ENCODE measurements at places on chromosomes 16 and 17.

- DNase-seq, result no peak
Measured at GRCh38 chr16:73845238-73846006, 451.2 kb upstream of the PSMD7 start.

DNA sequence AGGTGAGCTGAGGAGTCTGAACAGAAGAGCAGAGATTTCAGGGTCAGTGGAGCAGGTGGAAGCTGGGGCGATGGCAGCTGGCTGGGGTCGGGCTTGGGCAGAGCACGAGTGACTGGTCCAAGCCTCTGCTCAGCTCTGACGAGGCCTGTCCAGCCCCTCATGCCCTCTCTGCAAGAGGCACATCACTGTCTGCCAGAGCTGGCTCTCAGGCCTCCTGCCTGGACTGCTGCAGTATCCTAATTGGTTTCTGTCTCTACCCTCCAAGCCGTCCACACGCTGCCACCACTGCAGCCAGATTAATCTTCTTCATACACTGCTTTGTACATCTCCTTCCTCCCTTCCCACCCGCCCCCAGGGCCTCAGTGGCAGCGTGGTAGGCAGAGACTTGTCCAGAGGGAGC lies 25.4 kb downstream of the CACNA1G start:
- no peak for DNase-seq

GRCh38 chr16:48687421-48688038 lies 77.5 kb upstream of the N4BP1 start:
- no peak for DNase-seq

DNA sequence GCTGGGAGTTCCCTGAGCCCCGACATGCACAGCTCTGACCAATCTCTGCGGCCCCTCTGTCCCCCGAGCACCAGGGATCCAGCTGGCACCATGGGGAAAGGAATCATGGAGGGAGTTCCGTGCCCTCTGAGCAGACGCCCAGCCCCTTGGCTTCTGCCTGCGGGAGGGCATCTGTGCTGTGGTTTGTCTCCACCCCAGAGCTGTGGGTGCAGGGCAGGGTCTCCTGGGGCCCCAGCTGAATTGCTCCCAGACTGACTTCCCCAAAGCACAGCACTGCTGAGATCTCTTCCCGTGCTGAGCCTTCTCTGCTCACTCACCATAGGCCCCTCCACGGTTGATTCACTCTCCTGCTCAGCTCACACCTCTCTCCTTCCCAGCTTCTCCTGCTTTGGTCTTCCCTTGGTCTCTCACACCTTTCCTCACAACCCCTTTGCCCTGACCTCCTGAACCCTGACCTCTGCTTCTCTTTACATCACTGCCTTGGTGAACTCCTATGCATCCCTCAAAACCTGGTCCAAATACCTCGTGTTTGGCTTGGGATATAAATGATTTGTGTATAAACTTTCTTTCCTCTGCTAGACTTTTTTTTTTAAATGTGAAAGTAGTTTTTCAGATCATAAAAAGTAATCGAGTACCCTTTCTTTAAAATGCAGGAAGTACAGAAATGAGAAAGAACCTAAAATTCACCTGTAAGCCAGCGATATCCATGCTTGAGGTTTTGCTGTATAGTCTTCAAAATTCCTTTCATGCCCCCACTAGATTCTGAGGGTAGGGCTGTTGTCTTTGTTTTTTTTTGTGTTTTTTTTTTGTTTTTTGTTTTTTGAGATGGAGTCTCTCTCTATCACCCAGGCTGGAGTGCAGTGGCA lies 265.3 kb downstream of the SEC14L1 start:
- DNase-seq, result peak; percentile 34

DNA sequence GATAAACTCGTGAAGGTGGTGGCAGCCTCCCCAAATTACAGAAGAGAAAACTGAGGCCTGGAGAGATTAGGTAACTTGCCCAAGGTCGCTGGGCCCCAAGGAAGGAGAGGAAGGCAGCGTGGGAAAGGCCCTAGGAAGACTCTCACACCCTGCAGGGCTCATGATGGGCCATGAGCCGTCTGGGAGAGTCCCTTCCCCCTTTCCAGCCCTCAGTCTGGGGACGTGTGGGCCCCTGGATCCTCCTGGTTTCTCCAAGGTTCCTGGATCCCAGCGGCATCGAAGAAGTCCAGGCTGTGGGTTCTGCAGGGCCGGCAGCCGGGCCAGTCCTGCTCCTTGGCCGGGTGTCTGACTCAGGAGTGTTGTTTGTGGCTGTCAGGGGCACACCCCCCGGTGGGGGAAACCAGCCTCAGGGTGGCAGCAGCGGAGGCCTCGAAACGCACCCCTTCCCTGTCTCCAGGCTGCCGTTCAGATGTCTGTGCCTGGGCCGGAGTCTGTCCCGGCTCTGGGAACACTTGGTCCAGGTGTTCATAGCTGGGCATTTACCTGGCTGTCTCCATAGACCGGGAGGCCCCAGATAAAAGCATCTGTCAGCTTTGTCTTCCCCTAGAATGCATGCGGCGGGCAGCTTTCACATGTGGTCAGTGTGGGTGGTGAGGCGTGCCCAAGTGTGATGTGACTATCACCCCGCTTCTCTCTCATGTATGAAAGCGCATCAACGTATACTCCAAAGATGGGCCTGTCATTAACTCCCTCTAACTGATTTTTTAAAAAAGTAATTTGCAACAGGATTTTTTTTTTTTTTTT lies 3.7 kb upstream of the RAP1GAP2 start:
- DNase-seq, result peak; percentile 70

DNA sequence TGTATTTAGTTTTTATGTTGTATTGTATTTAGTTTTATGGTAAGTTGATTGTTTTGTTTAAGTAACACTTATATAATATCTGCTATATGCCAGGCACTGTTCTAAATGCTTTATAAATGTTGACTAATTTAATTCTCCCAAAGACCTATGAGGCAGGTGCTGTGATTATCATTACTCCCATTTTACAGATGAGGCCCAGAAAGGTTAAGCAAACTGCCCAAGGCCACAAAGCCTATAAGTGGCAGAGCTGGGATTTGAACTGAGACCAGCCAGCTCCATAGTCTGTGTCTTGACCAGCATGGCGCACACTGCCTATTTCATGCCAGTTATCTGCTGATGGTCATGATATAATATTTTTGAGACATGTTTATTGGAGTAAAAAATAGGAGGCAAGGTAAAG lies 24.0 kb downstream of the IL21R start:
- no peak for DNase-seq

DNA sequence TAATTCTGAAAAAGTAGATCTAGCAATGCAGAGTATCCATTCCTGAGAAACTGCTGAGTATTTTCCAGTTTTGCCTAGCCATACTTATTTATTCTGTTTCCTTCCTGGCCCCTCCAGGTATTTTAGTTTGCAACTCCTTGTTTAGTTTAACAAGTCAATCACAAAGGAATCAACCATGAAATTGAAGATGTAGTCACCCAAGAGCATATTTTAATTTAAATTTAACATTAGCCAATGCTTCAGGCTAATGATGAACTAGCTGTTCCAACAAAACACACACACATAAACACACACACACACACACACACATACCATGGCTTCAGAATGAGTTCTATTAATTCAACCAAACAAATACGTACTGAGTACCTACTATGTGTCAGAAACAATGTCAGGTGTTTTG lies 332.8 kb upstream of the ERCC4 start:
- DNase-seq, result no peak

GRCh38 chr16:22262460-22262859 lies 34.7 kb upstream of the POLR3E start:
- DNase-seq, result no peak

DNA sequence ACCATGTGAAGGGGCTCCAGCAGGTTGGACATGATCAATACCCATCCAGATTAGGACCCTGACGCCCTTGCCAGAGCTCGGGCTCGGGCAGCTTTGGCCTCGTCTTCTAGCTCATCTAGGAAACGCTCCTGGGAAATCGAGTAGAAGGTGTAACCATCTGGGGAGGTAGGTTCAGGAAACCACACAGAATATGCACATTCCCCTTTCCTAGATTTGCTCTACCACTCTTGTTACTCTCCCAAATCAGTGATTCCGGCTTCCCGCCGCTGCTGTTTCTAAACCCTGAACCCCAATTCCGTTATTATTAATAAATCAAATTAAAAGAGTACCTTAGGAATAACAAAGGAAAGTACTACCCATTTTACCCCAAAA lies 507 bp downstream of the COA3 start:
- DNase-seq, result no peak

DNA sequence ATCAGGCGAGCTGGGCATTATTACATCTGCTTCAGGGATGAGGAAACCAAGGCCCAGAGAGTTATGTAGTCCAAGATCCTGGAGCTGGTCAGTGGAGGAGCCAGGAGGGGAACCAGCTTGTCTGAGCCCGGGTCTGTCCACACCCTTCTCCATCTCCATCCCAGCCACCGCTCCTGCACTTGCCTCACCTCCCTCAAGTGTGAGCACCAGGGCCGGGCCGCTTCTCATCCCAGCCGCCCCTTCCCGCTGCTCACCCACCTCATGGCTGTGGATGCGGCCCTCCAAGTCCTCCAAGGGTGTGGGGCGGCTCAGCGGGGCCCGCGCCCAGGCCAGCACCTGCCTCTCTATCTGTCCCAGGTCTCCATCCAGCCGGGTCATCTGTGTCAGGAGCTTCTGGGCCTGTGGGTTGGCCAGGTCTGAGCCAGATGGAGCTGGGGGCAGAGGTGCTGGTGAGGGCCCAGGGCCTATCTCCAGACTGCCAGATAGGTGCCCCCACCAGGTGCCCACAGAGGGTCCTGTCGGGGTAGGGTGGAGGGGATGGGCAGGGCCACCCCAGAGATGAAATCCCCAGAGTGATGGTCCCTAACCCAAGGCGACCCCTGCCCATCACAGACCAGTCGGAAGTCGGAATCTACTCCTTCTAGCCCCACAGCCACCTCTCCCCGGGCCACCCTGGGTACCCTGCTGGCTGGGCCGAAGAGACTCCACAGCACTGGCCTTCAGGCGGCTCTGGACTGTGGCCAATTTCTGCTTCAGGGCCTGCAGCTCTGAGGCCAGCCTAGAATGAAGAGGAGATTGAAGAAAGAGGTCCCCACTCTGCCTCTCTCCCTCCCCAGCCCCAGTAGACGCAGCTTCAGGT lies 9.4 kb downstream of the EVPL start:
- DNase-seq, result no peak

GRCh38 chr16:17222871-17223401 lies 247.8 kb downstream of the XYLT1 start:
- DNase-seq, result no peak

DNA sequence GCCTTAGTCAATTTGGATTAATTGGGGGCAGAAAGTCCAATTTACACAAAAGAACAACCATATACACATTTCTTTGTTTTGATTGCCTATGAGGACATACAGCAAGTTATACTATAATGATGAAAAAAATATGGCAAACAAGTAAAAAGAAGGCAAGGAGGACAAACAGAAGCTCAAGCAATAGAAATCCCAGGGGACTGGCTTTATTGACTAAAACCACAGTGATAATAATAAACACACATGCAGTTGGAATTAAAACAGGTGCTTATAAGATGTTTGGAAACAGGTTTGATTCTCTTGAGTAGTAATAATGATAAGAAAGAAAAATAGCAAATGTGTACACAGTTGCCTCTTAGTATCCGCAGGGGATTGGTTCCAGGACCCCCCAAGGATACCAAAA lies 176.4 kb downstream of the SHISA9 start:
- no peak for DNase-seq

DNA sequence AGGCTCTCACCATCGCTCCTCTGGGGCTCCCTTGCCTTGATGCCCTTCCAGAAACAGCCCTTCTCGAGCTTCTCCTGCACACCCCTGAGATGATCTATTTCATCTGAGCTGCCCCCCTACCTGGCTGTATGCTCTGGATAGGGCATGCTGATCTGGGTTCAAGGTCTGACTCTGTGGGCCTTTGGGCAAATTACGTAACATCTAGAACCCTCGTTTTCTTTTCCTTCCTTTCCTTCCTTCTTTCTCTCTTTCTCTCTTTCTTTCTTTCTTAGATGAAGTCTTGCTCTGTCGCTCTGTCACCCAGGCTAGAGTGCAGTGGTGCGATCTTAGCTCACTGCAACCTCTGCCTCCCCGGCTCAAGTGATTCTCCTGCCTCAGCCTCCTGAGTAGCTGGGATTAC lies 20.3 kb downstream of the TNS4 start:
- no peak for DNase-seq

DNA sequence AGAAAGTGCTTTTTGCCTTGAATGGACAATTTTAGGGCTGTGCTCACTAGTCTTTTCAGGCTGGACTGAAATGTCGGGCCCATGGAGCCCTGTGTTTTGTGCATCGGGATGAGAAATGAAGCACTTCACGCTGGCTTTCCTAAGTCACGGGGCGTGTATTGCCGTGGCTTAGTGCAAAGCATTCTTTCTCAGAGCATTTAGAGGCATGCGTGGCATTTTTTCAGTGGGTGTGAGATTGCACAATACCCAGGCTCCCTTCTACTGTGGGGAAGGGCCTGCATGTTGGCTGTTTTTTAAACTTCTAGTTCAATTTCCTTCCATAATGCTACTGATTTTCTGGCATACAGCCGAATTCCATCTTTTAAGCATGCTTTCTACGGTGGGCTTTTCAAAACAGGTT lies 12.6 kb upstream of the POLR3E start:
- DNase-seq, result no peak

DNA sequence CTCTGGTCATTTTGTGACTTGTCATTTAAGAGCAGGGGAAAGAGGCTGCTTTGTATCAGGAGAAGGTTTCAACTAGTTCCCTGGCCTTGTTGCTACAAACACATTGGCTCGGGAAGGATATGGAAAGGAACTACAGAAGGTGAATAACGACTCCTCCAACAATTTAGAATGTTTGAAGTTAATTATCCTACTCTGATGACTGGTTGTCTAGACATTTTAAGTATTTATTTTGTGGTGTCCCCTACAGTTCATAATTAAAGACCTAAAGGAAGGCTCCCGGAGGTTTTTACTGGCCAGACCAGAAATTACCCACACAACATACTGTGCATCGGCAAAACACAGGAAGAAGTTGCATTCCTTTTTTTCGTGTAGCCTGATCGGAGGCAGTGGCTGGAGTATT lies 515.8 kb upstream of the SALL1 start:
- DNase-seq, result no peak

- DNase-seq, result no peak
Measured at GRCh38 chr17:76390003-76390421, 5.6 kb downstream of the SPHK1 start.

GRCh38 chr17:16516594-16517051 lies 24.6 kb upstream of the LRRC75A start:
- no peak for DNase-seq
